ENCODE measurements at places on chromosomes 7 and 10. TPM values are rescaled to one million over a fixed set of nuclear protein-coding genes. Genes with fewer than 3 reads are reported as not detected.

GRCh38 chr7:22482503-22482902, 17.5 kb downstream of the STEAP1B start:
- DNase-seq, result no peak

CCL24 gene
- polyA plus RNA-seq, result not detected

ADAM22 gene
- polyA plus RNA-seq, result 13.5 TPM

- DNase-seq, result no peak
Measured at GRCh38 chr7:122311050-122311700, 6.6 kb upstream of the FEZF1 start.

- no peak for DNase-seq
Measured at GRCh38 chr10:16652154-16652553, 130.5 kb upstream of the C1QL3 start.
